ENCODE measurements at places on chromosomes 2 and 18. TPM values are rescaled to one million over a fixed set of nuclear protein-coding genes. Genes with fewer than 3 reads are reported as not detected.
A peak's percentile ranks its signal among the peaks of the same experiment; 100 is the strongest.

Gene WNT6
- total RNA-seq = 8.1 TPM

DNA sequence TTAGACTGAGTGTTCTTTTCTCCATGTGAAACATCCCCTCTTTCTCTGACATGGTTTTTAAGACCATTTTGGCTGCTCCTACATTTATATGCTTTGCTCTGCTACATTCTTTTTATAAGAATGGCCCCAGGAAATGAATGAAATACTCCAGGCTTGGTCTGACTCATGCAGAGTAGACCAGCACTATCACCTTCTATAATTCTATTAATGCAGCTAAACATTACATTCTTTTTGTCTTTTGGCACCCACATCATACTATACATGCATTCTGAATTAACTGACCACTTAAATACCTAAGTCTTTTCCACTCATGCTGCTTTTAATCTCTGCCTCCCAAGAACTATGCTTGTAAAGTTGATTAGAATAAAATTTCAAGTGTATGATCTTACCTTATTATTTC is 94.1 kb downstream of the AAK1 start:
- no peak for DNase-seq
- H3K4me1 ChIP-seq = no peaks in the 10 kb centered on the region
- H3K27ac ChIP-seq = no peak overlapping the region
- no peaks in the 10 kb centered on the region for H3K27me3 ChIP-seq
- no peaks in the 10 kb centered on the region for H3K36me3 ChIP-seq
- no peak overlapping the region for H3K4me3 ChIP-seq

- no peaks in the 10 kb centered on the region for H3K4me1 ChIP-seq
- H3K36me3 ChIP-seq = no peaks in the 10 kb centered on the region
- no peak overlapping the region for H3K4me3 ChIP-seq
Observed at GRCh38 chr2:61411109-61411508, 59.8 kb downstream of the USP34 start.

DNA sequence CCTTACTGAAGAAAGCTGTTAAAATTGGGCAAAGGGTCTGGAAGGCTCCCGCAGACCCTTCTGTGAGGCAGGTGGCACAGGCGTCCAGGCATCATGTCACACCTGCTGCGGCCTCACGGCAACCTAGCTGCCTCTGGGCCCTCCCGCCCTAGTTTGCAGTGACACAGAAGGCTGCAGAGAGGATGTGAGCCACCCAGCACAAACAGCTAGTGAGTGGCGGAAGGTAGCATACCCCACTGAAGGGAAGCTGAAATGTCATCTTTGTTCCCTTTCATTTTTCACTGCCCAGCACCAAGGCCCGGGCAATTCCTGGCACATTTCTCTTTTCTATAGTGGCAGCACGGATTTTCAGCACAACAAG is 53.8 kb downstream of the TRAPPC12 start:
- H3K36me3 ChIP-seq = peaks cover 6% of the 10 kb centered on the region
- DNase-seq = no peak
- H3K27ac ChIP-seq = no peak overlapping the region
- H3K27me3 ChIP-seq = no peaks in the 10 kb centered on the region
- no peak overlapping the region for H3K4me3 ChIP-seq

Gene ANKRD30B
- not detected for total RNA-seq

DNA sequence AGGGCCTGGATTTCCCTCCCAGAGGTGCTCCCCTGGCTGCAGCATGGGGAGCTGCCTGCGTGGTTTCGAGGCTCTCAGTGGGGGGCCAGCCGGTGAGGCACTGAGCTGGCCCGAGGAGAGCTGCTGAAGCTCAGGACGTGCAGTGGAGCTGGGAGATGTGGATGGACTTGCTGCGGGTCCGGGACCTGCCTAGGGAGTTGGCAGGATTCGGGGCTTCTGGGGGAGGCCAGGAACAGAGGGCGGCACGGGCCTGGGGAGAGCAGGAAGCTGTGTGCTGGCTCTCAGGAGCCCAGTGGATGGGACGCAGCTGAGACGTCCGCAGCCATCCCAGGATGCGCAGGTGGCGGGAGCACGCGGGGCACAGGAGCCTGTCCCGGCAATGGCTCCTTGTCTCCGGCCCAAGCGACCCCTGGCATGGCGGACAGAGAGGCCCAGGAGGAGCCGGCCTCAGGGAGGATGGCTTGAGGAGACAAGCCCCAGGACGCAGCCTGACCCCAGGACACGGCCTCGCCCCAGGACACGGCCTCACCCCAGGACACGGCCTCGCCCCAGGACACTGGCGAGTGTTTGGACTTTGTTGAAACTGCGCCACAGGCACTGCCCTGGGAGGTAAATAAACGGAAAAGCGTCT is 116.1 kb downstream of the NFATC1 start:
- H3K4me3 ChIP-seq = no peak overlapping the region
- no peaks in the 10 kb centered on the region for H3K36me3 ChIP-seq
- DNase-seq = no peak
- H3K27me3 ChIP-seq = no peaks in the 10 kb centered on the region
- no peak overlapping the region for H3K27ac ChIP-seq

Gene SIX3
- total RNA-seq = 0.21 TPM

DNA sequence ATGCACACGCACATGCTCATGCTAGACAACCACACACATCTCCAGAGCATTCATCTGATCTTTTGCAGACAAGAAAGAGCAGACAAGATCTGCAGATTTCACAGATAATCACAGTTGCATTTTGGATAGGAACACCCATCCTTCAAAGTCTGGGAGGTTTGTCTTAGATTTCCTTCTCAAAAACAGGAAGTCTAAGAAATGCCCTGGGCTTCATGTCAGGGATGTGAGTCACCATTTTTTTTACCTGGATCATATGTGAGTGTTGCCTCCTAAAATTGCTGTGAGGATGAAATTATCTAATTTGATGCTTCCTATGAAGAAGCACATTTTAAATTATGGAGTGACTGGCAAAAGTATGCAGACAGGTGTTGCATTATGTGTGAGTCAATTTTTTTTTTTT is 46.1 kb downstream of the SRD5A2 start:
- peaks cover 2% of the 10 kb centered on the region for H3K27me3 ChIP-seq
- no peaks in the 10 kb centered on the region for H3K36me3 ChIP-seq
- no peak overlapping the region for H3K27ac ChIP-seq
- H3K4me1 ChIP-seq = no peaks in the 10 kb centered on the region
- no peak overlapping the region for H3K4me3 ChIP-seq

DNA sequence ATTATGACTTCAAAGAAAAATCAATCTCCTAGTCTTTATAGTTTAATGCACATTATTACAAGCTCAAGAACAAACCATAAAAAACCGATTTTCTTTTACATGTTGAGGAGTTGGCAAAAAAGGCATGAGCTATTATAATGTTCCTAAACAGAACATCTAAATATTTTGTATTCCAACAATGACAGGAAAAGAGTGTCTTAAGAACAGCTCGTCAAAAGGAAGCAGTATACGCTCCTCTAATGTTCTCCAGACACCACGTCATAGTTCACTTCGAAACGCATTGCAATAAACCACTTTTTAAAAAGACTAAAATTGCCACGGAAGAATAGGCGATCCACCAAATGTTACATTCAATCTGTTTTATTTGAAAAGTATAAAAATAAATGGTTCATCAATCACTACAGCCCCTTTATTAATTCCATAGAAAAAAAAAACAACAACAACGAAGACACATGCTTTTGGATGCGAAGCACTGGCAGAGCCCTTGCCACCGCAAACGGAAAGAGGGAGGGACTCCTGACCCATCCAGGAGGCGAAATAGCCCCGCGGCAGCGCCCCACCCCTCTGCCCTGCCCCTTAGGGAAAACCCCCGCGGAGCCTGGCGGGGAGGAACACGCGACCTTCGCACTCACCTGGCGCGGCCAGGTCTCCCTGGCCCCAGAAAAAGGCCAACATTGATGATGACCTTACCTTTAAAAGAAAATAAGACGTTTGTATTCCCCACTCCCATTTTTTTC is 45.8 kb downstream of the MBP start:
- H3K27me3 ChIP-seq = no peaks in the 10 kb centered on the region
- peaks cover 56% of the 10 kb centered on the region for H3K4me1 ChIP-seq
- peak overlapping the region; percentile 72 for H3K27ac ChIP-seq
- no peak for DNase-seq
- peak overlapping the region; percentile 20 for H3K4me3 ChIP-seq
- H3K36me3 ChIP-seq = no peaks in the 10 kb centered on the region

Gene EDAR
- not detected for total RNA-seq

Gene IL36B
- total RNA-seq = not detected

GRCh38 chr2:157169889-157170288 is 87.6 kb upstream of the GALNT5 start:
- H3K27me3 ChIP-seq = no peaks in the 10 kb centered on the region
- no peaks in the 10 kb centered on the region for H3K36me3 ChIP-seq
- DNase-seq = no peak
- no peaks in the 10 kb centered on the region for H3K4me1 ChIP-seq
- H3K4me3 ChIP-seq = no peak overlapping the region
- H3K27ac ChIP-seq = no peak overlapping the region

Gene BZW1
- 247 TPM for total RNA-seq

DNA sequence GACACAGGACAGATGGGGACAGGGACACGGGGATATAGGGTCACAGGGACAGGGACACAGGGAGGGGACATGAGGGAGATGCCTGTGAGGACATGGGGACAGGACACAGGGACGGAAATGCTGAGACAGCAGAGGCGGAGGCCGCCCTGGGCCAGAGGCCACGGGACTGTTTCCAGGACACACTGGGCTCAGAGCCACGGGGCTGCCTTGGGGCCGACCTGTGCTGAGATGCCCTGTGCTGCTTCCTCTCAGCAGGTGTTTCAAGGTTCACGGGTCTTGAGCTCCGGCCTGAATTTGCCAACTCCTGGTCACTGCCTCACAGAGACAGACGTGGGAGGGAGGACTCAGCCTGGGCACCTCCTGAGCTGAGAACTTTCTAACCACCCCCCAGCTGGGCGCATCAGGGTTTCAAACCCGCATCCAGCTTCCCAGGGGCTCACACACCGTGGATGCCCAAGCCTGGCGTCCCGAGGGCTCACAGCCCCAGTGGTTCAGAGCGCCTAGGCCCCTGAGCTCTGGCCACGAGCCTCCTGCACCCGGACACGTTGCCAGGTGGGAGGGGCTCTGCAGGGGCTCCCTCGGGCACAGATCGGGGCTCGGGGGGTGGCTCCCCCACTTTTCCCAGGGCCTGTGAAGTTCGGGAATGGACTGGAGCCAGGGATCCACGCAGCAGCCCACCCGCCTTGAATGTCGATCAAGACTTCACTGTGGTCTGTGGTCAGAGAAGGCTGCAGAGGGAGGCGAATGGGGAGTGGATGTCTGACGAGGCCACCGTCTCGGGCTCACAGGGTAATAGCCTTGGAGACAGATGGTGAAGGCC is 64.1 kb downstream of the SLC66A2 start:
- H3K36me3 ChIP-seq = no peaks in the 10 kb centered on the region
- H3K4me3 ChIP-seq = no peak overlapping the region
- no peak overlapping the region for H3K27ac ChIP-seq
- H3K4me1 ChIP-seq = no peaks in the 10 kb centered on the region

Gene ANKRD53
- total RNA-seq = not detected

DNA sequence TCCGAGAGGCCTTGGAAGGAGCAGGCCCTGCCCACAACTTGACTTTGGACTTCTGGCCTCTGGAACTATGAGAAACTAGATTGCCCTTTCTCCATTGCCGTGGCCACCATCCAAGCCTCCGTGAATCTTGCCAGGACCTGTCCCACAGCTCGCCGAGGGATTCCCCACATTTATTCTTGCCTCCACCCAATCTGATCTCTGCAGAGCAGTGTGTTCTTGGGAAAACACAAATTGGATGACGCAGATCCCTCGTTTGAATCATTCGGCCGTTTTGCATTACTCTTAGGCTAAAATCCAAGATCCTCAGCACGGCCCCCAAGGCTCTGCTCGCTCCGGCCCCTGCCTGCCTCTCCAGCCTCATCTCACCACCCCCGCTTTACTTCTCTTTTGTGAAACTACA is 364.2 kb downstream of the ZNF516 start:
- no peaks in the 10 kb centered on the region for H3K4me1 ChIP-seq
- no peaks in the 10 kb centered on the region for H3K36me3 ChIP-seq
- H3K27ac ChIP-seq = no peak overlapping the region
- no peaks in the 10 kb centered on the region for H3K27me3 ChIP-seq

DNA sequence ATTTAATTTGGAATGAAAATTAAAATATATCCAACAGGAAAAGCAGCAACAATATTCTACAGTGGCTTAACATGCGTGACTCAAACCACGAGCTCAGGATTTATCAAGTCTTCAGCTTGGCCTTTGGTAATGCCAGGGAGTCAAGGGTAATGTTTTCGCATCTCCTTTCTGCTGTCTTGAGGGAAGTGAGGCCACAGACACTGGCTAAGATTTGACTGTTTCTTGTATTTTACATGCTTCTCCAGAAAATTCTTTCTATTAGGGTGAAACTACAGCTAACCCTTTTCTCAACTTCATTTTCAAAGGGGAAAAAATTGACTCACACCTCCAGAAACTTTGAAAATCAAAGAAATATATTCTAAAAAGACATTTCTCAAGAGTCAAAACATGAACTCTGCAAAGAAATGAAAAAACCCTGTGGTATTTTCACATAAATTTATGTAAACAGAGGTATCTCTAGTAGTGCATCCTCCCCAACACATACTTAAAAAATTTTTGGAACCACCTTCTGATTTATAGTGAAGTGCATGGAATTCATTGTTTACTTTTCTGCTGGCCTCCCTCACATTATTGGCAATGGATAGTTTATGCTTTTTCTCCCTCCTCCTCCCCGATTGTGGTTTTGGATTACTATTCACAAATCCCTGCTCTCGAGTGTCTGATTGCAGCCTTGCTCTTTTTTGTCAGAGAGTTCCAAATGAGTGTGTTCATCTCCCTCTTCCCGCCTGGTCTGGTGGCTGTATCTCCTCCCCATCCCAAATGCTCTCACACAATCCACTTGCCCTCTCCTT is 48.7 kb downstream of the DPP4 start:
- no peaks in the 10 kb centered on the region for H3K36me3 ChIP-seq
- no peak for DNase-seq
- no peak overlapping the region for H3K4me3 ChIP-seq
- no peaks in the 10 kb centered on the region for H3K4me1 ChIP-seq

DNA sequence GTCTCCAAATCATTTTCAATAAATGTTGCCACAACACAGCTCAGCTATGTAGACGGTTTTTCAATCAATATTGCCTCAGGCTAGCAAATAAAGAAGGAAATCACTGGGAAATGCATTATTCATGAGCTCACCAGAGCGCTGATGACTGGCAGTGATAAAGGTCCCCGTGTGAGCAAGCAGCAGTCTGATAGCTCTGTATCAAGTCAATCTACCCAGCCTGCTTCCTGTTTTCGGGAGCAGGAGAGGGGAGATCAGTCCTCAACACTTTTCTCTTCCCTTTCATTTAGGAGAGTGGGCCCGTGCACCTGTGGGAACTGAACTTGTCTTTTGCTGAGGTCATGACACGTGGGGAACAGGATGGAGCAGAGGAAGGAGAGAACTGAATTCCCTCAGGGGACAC is 253.9 kb upstream of the SIX2 start:
- H3K27me3 ChIP-seq = no peaks in the 10 kb centered on the region
- no peaks in the 10 kb centered on the region for H3K4me1 ChIP-seq
- no peak for DNase-seq
- H3K36me3 ChIP-seq = no peaks in the 10 kb centered on the region
- no peak overlapping the region for H3K27ac ChIP-seq

GRCh38 chr2:234074751-234075517 is 24.4 kb downstream of the SPP2 start:
- no peaks in the 10 kb centered on the region for H3K36me3 ChIP-seq
- H3K27me3 ChIP-seq = no peaks in the 10 kb centered on the region
- no peak overlapping the region for H3K4me3 ChIP-seq
- H3K27ac ChIP-seq = no peak overlapping the region
- DNase-seq = no peak

- DNase-seq = no peak
- no peak overlapping the region for H3K27ac ChIP-seq
- H3K4me1 ChIP-seq = no peaks in the 10 kb centered on the region
- no peaks in the 10 kb centered on the region for H3K27me3 ChIP-seq
- no peaks in the 10 kb centered on the region for H3K36me3 ChIP-seq
Observed at GRCh38 chr18:45626330-45627203, 11.3 kb downstream of the SLC14A2 start.

Gene TCF23
- total RNA-seq = 0.03 TPM

Measured in Panc1 (cell line).